ENCODE measurements at places on chromosomes 5 and 9.

- no peak for DNase-seq
Observed at GRCh38 chr5:170440771-170441392, 51.7 kb upstream of the KCNMB1 start.

- no peak for DNase-seq
Observed at GRCh38 chr5:38888041-38888440, 42.2 kb downstream of the OSMR start.

GRCh38 chr5:95878417-95879323 is 56.1 kb upstream of the GLRX start:
- no peak for DNase-seq

GRCh38 chr5:121053055-121053985 is 589.2 kb downstream of the PRR16 start:
- DNase-seq = no peak

DNA sequence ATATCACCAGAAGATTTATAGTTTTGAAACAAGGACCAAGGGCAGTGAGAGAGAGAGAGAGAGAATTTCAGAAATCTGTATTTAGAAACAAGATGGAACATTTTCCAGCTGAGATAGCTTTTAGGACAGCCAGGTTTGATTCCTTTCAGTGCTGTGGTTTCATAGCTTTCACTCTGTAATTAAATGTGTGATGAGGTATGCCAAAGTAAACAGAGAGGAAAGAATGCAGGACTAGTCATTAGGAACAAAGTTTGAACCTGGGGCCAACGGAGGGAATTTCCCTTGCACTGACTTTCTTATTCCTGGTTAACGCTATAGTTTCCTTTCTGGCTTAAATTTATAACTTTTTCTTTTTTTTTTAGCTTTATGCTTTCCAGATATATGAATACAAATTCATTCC is 10.0 kb upstream of the CCL28 start:
- DNase-seq = no peak

DNA sequence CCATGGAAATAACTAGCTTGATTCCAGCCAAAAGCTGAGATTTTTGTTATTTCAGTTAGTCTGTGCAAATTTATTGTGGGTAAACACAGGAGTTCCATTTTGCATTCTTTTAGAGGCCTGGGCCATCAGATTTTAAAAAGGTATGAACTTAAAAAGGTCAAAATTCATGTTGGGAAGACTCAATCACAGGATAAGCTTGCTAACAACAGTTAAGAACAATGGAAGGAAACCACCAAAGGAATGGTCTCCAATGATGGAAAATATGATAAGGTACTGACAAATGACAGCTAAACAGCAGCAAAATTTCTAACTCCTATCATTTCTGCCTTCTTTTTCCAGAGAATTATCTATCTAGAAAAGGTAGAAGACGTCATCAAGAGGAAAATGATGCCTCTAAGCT is 16.0 kb downstream of the ABITRAM start:
- DNase-seq = no peak

- no peak for DNase-seq
Observed at GRCh38 chr5:4990462-4990861, 149.7 kb upstream of the ADAMTS16 start.

DNA sequence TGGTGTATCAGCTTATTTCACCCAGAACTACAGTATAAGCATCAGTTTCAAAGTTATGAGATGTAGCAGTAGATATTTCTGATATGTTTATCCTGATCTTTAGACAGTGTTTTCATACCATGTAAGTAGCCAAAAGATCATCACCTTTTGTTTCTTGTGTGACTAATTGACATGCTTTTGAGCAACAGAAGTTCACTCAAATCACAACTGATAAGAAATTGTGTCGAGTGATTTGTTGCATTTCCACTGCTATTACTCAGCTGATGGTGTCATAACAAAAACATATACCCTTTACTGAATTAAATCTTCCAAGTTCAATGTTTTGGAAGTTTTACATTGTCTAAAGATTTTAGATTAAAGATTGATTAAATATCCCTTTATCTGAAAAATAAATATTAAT is 324.5 kb downstream of the TUSC1 start:
- no peak for DNase-seq

DNA sequence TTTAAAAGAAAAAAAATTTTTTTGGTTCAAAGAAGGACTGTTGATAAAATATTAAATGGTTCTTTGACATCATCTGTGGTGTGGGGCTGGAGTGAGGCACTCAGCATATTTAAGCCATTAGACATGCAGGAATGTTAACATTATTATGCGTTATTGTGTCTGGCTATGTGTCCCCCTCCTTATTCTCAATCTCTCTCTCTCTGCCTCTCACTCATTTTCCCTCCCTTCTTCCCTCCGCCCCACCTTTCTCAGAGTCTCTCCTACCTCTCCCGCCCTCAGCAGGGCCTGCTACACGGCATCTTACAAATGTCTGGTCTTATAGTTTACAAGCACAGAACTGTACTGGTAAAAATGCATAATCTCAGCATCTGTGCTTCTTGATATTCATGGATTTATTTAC is 287.8 kb upstream of the TMEM161B start:
- no peak for DNase-seq
